ENCODE measurements at places on chromosomes 16 and 17.
A peak's percentile ranks its signal among the peaks of the same experiment; 100 is the strongest.

DNA sequence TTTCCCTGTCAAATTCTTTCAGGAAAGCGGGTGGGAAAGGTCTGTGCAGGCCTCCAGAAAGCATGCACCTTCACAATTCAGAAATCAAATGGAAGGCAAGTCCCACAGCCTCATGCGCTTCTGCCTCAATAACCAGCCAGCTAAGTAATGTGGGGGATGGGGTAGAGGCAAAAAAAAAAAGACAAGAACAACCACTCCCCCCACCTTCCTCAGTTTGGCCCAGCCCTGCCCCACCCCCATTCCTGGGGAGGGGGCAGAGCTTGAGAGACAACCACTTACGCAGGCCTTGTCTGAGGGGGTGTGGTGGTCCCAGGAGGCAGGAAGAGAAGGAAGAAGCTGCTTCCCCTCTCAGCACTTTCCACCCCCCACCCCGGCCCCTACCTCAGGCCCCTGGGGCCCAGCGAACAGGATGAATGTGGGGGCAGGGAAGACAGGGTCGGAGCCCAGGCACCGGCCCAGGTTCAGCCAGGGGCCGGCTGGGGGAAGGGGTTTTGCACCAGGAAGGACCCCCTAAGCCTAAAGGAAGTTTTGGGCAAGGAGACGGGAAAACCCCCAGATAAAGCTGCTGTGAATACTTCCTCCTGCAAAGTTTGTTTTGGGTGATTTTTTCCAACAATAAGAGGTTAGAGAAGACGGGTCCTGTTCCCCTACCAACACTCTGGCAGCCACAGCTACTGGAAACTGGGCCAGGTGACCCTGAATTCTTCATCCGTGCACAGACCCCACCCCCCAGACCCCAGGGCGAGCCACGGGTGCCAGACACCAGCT lies 1.2 kb downstream of the JUP start:
- no peak for DNase-seq

DNA sequence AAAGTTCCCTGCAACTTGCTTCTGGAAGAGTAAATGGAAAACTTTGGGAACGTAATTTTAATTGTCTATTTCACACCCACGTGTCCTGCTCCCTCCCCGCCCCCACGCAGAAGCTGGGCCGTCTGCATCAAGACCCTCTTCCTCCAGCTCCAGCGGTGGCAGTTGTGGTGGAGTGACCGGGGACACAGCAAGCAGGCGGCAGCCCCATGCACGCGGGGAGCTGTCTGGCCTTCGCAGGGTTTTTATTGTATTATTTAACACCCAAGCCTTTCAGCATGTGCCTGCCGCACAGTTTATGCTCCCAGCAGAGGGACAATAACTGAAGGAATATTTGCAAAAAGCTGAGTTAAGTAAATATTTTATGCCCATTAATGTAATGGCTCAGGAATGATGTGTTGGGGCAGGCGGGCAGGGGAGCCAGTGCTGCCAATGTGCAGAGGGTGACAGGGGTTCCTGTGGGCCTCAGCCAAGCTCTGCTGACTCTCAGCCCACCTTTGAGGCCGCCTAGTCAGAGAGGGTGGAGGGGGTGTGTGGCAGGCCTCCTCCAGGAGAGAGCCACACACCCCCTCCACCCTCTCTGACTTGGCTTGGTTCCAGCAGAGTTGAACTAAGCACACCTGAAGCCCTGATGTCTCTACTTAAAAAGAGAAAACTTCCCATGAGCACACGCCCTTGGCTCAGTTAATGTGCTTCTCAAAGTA lies 32.4 kb upstream of the ENPP7 start:
- DNase-seq: no peak

- no peak for DNase-seq
These were observed 46.3 kb downstream of the KCNJ2 start for GRCh38 chr17:70215656-70216055.

DNA sequence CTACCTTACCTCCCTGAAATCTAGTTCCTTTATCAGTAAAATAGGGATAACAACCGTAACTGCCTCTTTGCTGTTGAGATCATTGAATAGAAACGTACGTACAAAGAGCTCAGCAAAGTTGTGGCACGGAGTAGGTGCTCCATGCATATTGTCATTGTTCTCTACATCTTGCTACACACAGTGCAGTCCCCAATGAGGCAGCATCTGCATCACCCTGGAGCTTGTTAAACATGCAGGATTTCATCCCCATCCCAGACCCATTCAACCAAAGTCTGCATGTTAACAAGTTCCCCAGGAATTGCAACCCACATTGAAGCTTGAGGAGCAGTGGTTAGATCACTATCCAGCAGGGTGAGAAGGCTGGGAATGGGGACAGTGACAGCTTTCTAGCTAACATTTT lies 33.7 kb upstream of the CCL2 start:
- DNase-seq: no peak

- no peak for DNase-seq
These were observed 3.6 kb upstream of the FAM222B start for GRCh38 chr17:28846231-28846630.

DNA sequence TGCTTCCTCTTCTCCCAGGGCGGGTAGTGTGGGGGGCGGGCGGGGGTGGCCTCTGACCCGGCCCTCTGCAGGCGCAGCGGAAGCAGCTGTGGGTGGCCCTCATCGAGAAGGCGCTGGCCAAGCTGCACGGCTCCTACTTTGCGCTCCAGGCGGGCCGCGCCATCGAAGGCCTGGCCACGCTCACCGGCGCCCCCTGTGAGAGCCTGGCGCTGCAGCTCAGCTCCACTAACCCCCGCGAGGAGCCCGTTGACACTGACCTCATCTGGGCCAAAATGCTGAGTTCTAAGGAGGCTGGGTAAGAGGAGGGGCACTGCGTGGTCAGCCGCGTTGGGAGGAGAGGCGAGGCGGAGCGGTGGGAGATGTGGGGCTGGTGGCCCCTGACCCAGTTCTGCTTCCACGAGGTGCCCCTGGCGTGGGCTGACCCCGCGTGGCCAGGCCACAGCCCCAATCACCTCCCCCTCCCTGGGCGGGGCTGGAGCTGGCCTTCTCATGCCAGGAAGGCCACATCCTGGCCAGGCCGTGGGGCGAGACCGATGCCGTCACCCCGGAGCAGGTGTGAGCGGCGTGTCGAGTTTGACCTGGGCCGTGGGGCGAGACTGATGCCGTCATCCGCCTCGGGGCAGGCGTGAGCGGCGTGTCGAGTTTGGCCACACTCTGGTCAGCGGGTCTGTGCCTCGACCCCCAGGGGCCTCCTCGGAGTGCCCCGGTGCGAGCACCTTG lies 10.5 kb upstream of the PRR35 start:
- DNase-seq: no peak

DNA sequence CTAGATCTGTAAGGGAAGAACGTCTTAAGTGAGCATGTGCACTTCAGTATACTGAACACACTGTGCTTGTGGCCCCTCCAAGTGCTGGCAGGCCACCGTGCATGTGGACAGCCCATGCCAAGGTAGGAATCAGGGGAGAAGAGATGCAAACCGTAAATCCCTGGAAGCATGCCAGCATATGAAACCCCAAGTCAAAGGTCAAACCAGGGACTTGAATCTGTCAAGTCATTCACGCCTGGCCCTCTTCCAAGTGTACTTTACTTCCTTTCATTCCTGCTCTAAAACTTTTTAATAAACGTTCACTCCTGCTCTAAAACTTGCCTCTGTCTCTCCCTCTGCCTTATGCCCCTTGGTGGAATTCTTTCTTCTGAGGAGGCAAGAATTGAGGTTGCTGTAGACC lies 2.8 kb upstream of the ATXN2L start:
- DNase-seq: no peak

DNA sequence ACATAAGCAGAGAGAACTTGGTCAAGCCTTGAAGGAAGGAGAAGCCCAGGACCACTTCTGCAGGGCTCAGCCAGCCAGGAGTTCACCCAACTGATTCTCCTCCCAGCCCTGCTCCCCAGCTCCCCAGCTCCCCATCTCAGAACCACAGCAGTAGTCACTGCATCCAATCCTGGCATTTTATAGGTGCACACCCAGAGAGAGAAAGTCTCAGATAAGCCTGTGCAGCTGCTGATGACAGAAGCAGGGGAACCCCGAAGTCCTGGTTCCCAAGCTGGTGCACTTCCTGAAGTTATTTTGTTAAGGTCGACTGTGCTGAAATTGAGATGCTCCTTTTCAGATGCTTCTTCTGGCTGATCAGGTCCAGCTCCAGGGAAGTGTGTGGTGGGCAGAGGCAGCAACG lies 6.6 kb downstream of the RNF112 start:
- no peak for DNase-seq

DNA sequence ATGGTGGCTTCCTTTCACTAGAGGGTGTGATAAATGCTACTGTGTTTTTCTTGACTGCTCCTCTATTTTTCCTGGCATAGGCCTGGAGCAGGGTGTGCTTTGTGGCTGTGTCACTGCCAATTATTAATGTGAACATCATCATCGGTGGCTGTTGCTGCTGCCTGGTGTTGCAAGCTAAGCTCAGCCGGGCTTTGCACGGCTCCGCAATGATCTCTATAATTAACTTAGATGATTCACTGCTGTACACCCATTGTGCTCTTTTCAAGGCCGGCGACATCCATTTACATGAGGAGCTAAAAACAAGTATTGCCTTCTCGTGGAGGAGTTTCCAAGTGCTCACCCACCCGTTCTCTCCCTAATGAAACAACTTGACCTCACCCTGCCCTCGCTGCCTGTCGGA lies 160.1 kb upstream of the IRX3 start:
- peak; percentile 65 for DNase-seq

DNA sequence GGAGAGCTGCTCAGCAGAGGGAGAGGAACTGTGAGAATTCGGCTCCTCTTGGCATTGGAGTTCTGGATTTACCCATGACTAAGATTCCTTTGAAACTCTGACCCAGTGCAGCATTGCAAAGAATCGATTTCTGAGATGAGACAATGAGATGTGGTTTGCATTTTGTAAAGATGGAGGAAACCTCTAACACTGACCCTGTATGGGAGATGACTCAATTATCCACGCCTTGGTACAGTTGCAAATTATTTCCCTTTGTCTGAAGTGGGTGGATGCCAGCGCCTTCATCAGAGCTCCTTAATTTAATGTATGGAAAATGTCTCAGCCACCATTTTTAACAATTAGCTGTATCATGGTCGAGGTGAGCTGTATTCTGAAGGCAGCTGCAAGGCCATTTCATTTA lies 53.4 kb downstream of the NUP93 start:
- DNase-seq: no peak

- DNase-seq: no peak
These were observed 9.1 kb downstream of the SLC38A8 start for GRCh38 chr16:84033251-84034195.

Measured in SJSA1 (cell line).